IPS DF 6.9 (cell line): ENCODE measurements at places on chromosomes 5 and 9.
A peak's percentile ranks its signal among the peaks of the same experiment; 100 is the strongest.

- no peak for DNase-seq
Measured at GRCh38 chr5:61486476-61486875, 154.4 kb downstream of the ZSWIM6 start.

DNA sequence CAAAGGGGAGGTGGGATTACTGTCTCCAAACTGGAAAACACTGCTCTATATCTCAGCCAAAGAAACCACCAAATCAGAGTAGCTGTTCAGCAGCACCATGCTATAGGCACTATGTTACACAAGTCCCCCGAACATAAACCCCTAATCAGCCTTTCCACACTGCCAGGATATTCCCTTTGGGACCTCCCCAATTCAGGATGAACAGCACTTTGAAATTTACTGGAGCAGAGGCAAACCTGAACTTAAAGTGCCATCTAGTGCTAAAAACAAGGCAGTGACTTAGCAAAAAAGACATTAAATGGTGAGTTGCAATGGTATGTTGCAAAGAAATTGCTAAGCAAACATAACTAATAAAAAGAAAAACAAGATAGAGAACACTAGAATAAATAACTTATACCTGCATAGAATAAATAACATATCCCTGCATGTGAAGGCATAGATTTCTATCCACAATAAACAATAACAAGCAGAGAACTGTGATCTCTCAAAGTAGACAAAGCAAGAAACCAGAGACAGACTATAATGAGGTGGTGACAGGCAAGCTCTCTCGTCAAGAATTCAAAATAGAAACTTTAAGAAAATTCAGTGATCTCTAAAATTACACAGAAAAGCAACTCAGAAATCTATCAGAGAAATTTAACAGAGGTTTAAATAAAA, 584.4 kb upstream of the ACO1 start:
- DNase-seq = no peak

DNA sequence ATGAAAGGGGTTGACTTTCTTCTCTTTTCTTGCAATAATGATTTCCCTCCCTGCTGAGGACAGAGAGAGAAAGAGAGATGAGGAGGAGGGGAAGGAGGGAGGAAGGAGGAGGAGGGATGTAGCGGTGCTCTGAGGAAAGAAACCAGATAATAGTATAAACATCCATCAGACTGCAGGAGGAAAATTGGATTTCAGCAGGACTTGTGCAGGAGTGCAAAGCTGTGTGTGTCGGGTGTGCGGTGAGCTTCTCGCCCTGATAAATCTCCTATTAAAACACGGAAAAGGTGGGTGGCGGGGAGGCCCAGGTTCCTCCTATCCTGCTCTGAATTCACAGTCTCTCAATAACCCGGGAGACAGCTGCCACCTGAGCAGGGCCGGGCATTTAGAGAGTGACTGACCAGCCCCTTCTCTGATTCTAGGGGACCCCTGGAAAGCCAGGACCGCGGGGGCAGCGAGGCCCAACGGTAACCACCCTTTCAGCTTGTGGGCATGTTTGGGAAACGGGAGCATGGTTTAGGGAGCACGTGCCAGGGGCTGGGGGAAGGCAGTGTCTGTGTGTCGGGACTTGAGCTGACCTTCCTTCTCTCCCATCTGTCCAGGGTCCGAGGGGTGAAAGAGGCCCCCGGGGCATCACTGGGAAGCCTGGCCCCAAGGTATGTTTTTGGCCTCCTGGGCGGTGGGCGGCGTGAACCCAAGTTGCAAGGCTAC, 85.8 kb upstream of the FCN2 start:
- no peak for DNase-seq

DNA sequence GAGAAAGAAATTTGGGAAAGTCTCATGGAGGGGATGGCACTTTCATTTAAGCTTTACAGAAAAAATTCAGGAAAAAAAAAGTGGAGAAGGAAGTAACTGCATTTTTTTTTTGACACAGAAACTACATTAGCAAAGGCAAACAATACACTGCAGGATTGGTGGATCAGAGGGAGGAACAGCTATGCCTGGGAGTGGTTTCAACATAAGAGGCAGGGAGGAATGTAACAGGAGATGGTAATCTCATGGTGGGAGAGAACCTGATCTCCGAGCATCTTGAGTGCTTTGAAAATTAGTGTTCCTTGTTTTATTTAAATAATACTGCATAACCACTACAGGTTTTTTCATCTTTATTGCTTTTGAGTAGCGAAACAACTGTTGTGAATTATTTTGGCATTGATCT, 249.4 kb downstream of the FAM170A start:
- peak; percentile 5 for DNase-seq

DNA sequence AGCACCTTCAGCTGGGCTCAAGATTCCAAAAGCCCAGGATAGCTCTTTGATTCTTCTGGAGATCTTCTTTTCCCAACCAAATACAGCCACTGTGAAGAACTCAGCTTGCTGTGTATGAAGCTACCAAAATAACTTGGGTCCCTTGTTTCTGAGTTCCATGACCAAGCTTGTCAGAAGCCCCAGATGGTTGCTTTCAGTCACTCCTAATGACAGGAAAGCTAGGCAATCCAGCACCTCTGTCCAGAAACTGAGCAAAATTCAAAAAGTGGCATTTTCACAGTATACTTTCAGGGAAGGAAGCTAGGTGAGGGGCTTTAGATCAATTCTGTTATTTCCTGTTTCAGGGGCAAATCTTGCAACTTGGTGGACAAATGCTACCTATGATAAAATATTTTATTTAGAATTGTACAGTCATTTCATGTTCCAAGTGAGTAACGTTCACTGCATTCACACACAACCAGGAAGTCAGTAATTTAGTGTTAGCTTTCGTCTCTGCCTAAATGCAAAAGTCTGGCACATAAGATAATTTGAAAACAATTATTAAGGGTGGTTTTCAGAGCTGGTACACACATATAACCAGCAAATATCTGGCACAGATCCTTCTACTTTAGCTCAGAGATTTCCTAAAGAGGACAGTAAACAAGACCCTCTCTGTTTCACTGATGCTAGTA, 330.1 kb downstream of the GLIS3 start:
- no peak for DNase-seq

GRCh38 chr5:142385194-142385593, 60.4 kb upstream of the SPRY4 start:
- no peak for DNase-seq

DNA sequence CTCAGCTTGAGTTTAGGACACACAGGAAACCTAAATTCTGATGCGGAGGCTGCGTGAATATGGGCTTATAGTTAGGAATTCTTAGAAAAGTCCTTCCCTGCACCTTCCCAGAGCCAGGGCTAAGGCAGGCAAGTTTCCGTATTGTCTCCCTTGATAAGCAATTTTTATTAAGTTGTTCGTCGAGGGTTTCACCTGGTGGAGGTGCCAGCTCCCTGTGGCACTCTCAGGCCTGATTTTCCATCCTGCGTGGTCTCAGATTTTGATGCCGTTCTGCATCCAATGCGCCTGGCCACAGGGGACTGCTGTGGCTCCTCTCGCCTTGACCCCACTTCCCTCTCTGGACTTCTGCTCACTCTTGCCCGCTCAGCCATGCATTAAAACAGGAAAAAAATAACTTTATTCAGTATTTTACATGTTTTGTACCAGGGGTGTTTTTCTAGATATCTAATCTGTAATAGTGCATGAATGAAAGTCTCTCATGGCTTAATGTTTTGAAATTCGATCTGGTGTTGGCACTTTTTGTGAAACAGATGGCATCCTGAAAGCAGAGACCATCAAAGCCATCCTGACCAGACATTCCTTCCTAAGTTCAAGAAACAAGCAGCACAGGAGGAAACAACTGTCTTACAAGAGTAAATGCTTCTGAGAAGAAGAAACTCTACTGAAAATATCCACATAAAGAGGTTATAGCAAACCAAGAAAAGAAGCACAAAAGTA, 50.7 kb downstream of the TRIP13 start:
- no peak for DNase-seq

- no peak for DNase-seq
Measured at GRCh38 chr9:18855656-18856055, 177.4 kb downstream of the SAXO1 start.

GRCh38 chr5:127612441-127613141, 36.3 kb upstream of the CTXN3 start:
- no peak for DNase-seq

DNA sequence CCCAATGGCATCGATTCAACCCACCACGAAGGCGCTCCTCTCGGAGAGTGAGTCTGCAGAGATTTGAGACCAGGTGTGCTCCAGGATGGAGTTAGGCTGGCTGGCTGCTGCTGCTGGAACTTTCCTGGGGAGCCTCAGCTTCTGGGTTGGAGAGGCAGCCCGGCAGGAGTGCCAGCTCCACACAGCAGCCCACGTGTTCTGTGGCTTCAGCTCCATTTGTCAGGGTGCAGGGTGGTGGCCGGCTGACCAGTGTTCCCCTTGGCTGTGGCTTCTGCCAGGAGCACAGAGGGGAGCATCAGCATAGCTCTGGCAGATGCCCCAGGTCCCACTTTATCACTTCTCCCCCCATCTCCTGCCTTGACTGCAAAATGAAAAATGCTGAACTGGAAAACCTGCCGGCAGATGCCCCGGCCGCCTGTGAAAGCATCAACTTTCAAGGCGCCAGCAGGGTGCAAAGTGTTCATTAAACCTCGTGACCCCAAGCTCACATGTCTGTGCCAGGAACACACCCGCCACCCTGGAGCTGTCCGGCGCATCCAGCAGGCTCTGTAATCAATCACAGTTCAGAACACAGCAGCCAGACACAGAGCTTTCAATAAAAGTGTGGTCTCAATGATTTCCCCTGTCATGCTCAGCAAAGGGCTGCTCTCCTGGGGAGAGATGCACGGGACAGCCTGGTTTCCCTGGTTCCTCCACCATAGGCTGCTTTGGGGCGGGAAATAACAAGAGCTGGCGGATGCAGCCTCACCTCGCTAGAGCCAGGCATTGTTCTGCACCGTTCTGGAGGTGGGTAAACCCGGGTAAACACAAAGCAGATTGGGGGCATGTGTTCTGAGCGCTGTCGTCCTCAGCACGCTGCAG, 53.2 kb downstream of the TRIP13 start:
- DNase-seq = no peak

GRCh38 chr5:137273511-137273910, 225.6 kb downstream of the SPOCK1 start:
- DNase-seq = no peak

DNA sequence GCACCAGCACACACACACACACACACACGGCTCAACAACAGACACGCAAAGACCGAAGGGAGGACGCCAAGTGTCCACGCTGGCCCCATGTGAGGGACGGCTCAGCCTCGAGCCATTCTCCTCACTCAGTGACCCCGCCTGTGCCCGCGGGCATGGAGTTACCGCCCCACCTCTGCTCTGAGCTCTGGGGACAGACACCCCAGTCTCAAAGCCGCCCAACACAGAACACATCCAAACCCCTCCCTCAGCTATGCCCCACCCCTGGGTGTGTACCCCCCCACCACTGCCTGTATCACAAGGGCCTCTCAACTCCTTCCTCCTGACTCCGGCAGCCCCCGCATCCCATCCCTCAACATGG, 81.2 kb downstream of the CAMSAP1 start:
- DNase-seq = no peak

GRCh38 chr5:60929024-60929423, 15.8 kb downstream of the ERCC8 start:
- no peak for DNase-seq

DNA sequence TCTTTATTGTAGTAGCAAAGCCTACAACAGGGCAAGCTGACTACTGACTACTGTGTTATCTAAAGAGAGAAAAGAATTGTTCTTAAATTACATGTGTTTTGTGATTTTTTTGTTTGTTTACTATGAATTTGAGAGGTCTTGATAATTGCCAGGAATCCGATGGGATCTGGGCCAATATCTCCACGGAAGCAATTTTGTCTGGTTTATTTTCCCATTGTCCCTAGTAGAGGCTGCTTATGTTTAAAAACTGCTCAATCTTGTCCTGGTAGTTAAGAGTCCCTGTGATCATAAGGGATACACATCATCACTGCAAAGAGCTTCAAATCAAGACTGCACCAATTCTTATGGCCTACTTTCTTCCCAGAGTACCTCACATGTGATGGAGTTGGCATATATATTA, 94.4 kb downstream of the GLDC start:
- no peak for DNase-seq

GRCh38 chr9:102087141-102087540, 348.7 kb upstream of the GRIN3A start:
- no peak for DNase-seq

DNA sequence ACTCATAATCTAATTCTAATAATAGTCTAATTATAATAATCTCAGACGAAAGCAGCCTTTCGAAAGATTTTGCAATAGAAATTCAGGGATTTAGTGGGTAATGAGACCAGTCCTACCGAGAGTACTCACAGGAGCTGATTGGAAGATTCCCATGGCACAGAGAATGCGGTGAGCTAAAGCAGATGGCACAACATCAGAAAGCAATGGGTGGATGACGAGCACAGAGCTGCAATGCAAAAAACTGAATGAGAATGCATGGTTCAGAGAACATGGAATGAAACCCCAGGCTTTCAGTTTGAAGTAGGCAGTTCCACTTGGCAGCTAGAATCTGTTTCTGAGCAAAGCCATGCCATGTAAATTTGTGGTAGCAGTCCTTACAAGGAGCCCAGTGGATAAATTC, 78.2 kb upstream of the SPINK5 start:
- no peak for DNase-seq

DNA sequence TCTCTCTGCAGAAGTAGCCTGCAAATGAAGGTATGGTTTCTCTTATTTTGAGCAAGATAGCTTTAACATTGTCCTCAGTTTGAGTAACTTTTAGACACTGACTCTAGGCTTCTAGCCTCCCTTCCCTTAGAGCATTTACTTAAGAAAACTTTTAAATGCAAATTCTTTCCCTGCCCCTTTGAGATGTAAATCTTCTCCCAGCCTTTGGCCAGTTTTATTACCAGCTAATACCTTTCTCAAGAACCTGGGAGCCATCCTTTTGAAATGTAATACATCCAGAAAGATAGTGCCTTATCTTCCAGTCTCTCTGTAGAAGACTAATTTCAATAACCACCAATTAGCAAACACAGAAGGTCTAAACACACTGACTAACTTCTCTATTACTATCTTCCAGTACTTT, 688.9 kb upstream of the CDH9 start:
- DNase-seq = peak; percentile 7
